ENCODE measurements at places on chromosomes 3 and 15. TPM values are rescaled to one million over a fixed set of nuclear protein-coding genes. Genes with fewer than 3 reads are reported as not detected.

- H3K27ac ChIP-seq = no peak overlapping the region
- no peak for DNase-seq
- no peaks in the 10 kb centered on the region for H3K4me1 ChIP-seq
Measured at GRCh38 chr3:54366839-54367238, 244.5 kb downstream of the CACNA2D3 start.

- no peaks in the 10 kb centered on the region for H3K36me3 ChIP-seq
- H3K4me3 ChIP-seq = no peak overlapping the region
- no peak for DNase-seq
- no peaks in the 10 kb centered on the region for H3K27me3 ChIP-seq
Measured at GRCh38 chr15:50145451-50145872, 26.4 kb upstream of the ATP8B4 start.

DNA sequence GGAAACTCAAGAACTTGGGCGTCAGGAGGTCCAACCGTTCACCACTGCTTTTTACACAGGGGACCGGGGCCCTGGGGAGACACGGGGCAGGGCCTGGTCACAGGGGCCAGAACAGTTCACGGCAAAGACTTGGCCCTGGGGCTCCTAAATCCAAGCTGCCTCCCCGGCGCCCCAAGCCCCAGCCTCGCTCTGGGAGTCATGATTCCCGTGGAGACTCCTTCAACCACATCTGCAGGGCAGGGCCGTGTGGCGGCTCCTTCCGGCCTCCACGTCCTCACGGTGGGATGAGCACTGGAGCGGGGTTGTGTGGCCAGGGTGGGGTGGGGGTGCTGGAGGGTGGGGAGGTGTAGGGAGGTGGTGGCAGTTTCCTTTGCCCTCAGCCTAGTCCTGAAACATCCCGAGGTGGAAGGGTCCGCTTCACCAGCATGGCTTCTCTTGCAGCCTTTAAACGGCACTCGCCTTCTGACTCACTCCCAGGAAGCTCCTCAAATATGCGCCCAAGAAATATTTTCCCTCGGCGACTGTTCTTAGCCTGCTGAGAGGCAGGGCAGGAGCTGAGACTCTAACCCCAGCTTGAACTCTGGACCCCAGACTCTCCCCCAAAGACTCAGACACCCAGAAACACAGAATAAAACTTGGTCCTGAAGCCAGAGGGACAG is 1.8 kb downstream of the MUC4 start:
- DNase-seq = no peak
- H3K4me1 ChIP-seq = no peaks in the 10 kb centered on the region
- no peaks in the 10 kb centered on the region for H3K36me3 ChIP-seq
- no peak overlapping the region for H3K4me3 ChIP-seq
- H3K27ac ChIP-seq = no peak overlapping the region

DNA sequence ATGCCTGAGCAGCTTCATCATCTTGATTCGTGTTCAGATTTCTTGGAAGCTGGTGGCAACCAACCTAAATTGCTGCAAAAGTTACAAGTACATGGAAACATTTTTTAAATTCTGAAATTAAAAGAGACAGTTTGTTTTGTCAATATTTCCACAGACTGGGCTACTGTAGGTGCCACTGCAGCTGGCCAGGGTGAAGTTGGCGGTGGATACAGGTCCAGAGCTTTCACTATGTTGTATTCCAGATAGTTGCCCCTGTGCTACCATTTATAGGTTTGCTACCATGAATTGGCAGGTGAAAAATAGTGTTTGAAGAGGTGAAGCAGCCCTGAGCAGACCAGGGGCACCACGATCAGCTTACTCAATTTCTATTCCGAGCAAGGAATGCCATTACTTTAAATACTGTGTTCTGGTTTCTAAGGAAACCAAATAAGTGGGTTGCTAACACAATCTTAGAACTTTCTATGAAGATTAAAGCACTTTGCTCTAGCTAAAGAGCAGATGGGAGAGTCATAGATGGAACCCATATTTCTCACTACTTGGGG is 21.2 kb upstream of the SHC4 start:
- H3K27ac ChIP-seq = peak overlapping the region; percentile 20
- H3K36me3 ChIP-seq = peaks cover 3% of the 10 kb centered on the region
- peaks cover 11% of the 10 kb centered on the region for H3K4me1 ChIP-seq
- H3K4me3 ChIP-seq = no peak overlapping the region
- no peak for DNase-seq

- DNase-seq = peak; percentile 78
- no peaks in the 10 kb centered on the region for H3K27me3 ChIP-seq
- H3K4me3 ChIP-seq = peak overlapping the region; percentile 81
- H3K4me1 ChIP-seq = peaks cover 28% of the 10 kb centered on the region
- H3K36me3 ChIP-seq = peaks cover 5% of the 10 kb centered on the region
Measured at GRCh38 chr3:63864008-63864964, 619 bp downstream of the ATXN7 start.

GRCh38 chr3:99332718-99333117 is 305.7 kb upstream of the COL8A1 start:
- H3K4me1 ChIP-seq = no peaks in the 10 kb centered on the region
- no peaks in the 10 kb centered on the region for H3K36me3 ChIP-seq
- DNase-seq = no peak
- no peaks in the 10 kb centered on the region for H3K27me3 ChIP-seq
- H3K27ac ChIP-seq = no peak overlapping the region
- no peak overlapping the region for H3K4me3 ChIP-seq

GRCh38 chr3:24195504-24196230 is 250.6 kb downstream of the NR1D2 start:
- H3K27ac ChIP-seq = no peak overlapping the region
- peaks cover 3% of the 10 kb centered on the region for H3K4me1 ChIP-seq
- no peaks in the 10 kb centered on the region for H3K27me3 ChIP-seq
- DNase-seq = no peak
- H3K4me3 ChIP-seq = no peak overlapping the region

DNA sequence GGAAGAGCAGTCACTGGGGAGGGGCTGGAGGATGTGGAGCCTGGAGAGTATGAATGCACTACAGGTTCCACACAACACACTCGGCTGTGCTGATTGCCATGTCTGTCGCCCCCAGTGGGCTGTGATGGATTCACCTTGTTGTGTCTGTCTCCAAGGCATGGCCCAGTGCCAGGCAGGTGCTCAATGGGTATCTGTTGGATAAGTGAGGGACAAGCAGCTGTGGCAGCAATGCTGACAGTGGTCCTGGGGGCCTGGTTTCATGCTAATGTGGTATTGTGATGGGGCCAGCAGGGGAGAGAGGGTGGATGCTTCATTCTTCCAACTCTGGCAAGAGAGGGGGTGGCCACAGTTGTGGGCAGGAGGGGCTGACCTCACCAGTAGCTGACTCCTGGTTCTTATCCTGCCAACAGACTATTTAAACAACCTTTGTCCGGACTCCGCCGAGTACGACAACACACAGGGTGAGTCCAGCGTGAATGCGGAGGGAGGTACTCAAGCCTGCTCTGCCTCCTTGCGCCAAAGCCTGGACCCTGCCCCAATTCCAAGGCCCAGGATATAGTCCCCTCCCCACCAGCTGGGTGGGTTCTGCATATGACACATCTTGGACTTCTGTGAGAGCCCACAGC is 47.3 kb upstream of the NR2C2 start:
- no peak overlapping the region for H3K4me3 ChIP-seq
- H3K27me3 ChIP-seq = no peaks in the 10 kb centered on the region
- H3K27ac ChIP-seq = no peak overlapping the region
- no peak for DNase-seq

GRCh38 chr3:175741951-175742350 is 882.8 kb downstream of the NAALADL2 start:
- DNase-seq = no peak
- no peak overlapping the region for H3K27ac ChIP-seq
- no peaks in the 10 kb centered on the region for H3K27me3 ChIP-seq

GRCh38 chr3:69339760-69340159 is 46.1 kb downstream of the FRMD4B start:
- peak overlapping the region; percentile 12 for H3K27ac ChIP-seq
- no peak overlapping the region for H3K4me3 ChIP-seq
- peaks cover 5% of the 10 kb centered on the region for H3K4me1 ChIP-seq
- DNase-seq = no peak
- H3K27me3 ChIP-seq = no peaks in the 10 kb centered on the region

DNA sequence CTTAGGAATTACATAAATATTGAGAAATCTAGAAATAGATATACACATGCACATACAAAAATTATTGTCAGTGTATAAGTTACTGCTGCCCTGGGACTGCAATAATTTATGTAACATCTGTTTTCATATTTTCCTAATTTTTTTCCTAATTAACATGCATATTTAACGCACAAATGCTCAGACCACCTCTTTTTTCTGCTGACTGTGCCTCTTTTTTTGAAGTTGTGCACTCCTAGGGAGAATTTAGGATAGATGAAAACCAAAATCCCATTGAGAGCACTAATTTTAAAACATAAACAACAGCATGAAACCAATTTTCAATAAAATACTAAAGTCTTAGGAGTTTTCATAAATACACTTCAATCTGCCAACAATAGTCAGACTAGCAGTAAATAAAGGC is 154.0 kb downstream of the TBC1D5 start:
- no peak overlapping the region for H3K27ac ChIP-seq
- H3K36me3 ChIP-seq = peaks cover 4% of the 10 kb centered on the region
- no peaks in the 10 kb centered on the region for H3K4me1 ChIP-seq
- H3K27me3 ChIP-seq = no peaks in the 10 kb centered on the region
- no peak overlapping the region for H3K4me3 ChIP-seq
- no peak for DNase-seq

KBTBD13 gene
- total RNA-seq = not detected

DAPK2 gene
- total RNA-seq = 22.1 TPM

NECTIN3 gene
- total RNA-seq = 11.9 TPM

All from suprapubic skin (tissue), 4 donors.